ENCODE measurements at places on chromosomes 3 and 15.

DNA sequence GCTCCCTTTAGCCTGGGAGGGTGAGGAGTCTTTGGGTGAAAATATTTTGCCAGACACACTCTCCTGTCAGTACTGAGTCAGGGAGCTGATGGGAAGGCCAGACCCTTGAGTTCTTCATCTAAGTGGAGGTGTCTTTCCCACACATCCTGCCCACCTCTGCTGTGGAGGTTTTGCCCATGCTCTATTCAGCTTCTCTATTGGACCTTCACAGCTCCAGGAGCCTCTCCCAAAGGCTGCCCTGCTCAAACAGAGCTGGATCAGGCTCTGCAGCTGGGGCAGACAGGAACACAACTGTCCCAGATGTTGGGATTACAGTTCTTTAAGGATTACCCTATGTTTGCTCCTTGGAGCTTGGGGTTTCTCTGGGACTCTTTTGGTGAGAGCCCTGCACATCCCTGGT, 77.9 kb downstream of the SPSB4 start:
- DNase-seq = no peak

DNA sequence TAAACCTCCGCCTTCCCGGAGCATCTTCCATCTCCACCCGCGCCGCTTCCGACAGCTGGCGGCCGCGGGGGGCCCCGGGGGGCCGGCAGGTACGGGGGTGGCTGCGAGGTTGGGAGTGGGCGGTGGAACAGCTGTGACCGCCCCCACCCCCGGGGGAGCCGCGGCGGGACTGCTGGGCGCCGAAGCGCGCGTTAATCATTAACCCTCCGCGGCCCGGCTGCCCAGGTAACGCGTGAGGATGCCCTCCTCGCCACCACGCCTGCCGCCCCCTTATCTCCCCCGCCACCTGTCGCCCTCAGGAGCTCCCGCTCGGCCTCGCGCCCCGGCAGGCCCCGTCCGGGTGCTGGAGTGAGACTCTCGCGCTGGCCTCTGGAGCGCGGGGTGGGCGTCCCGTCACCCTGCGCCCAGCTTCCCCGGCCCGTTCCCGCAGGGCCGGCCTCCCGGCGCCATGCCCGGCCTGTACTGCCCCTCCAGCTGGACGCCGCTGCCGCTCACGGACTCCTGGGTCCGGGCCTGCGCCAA, 757 bp downstream of the VWA5B2 start:
- no peak for DNase-seq

GRCh38 chr15:91407269-91407889, 307.3 kb downstream of the SV2B start:
- no peak for DNase-seq

- DNase-seq = no peak
These were observed 1.3 kb upstream of the PLA1A start for GRCh38 chr3:119596398-119596797.

DNA sequence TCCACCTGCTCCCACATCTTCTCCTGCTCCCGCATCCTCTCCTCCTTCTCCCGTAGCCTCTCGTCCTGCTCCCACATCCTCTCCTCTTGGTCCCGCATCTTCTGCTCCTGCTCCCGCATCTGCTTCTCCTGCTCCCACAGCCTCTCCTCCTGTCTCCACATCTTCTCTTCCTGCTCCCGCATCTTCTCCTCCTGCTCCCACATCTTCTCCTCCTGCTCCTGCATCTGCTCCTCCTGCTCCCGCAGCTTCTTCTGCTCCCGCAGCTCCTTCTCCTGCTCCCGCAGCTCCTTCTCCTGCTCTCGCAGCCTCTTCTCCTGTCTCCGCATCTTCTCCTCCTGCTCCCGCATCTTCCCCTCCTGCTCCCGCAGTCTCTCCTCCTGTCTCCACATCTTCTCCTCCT, 5.8 kb downstream of the GOLGA6L2 start:
- DNase-seq = no peak

- no peak for DNase-seq
These were observed 5.8 kb downstream of the RCCD1 start for GRCh38 chr15:90960298-90961091.

DNA sequence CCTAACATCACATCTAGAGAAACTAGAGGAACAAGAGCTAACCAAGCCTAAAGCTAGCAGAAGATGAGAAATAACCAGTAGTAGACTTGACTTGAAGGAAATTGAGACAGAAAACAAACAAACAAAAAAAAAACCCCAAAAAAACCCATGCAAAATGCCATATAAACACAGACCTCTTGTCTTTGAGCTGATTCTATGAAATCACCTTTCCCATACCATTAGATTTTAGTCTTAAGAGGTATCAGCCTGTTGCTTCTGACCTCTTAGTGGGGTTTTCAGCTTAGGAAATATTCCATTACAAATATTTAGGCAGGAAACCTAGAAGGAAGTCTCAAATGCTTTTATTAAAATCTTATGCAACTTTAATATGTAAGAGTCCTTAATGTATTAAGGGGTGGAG, 23.9 kb upstream of the ST3GAL6 start:
- DNase-seq = no peak

DNA sequence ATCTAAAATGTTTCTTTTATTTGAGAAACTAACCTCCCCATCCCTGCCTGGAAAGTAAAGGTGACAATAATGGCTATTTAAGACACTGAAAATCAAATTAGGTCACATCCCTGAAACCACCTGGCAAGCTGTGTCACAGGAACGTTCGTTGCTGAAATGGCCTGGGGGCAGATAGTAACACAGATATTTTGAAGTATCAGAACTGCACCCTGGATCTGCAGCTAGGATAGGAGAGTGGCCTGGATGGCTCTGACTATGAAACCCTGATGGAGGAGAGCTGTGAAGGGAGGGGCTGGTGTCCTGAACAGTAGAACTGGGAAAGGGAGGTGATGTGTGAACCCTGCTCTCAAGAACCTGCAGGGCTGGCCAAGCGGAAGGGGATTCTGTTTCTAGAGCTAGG, 648.3 kb upstream of the CFAP20DC start:
- DNase-seq = no peak

DNA sequence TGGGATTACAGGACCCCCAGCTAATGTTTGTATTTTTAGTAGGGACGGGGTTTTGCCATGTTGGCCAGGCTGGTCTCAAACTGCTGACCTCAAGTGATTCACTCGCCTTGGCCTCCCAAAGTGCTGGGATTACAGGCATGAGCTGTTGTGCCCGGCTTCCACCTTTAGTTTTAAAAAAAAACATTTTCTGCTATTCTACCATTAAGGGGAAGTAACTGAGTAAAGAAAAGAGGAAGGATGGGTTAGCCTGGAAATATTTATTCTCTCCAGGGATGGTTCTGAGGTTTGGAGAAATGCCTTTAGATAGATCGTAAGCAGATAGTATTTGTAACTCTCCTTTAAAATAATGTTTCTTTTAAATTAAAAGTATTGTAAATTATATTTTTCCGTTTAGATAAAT, 3.1 kb downstream of the AP4E1 start:
- no peak for DNase-seq

GRCh38 chr3:10507331-10507730, 1.9 kb upstream of the ATP2B2 start:
- no peak for DNase-seq

DNA sequence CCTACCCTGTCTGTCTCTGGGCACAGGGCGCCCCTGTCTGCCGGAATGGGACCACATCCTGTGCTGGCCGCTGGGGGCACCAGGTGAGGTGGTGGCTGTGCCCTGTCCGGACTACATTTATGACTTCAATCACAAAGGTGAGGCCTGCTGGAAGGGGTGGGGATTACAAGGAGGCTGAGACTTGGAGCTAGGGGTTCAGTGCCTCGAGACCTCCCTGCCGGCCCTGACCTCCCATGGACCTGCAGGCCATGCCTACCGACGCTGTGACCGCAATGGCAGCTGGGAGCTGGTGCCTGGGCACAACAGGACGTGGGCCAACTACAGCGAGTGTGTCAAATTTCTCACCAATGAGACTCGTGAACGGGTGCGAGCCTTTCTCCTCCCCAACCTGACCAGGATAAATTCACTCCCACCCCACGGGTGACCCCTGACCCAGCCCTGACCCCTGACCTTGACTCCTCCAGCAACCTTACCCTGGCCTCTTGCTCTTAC, 20.4 kb downstream of the PTH1R start:
- no peak for DNase-seq

DNA sequence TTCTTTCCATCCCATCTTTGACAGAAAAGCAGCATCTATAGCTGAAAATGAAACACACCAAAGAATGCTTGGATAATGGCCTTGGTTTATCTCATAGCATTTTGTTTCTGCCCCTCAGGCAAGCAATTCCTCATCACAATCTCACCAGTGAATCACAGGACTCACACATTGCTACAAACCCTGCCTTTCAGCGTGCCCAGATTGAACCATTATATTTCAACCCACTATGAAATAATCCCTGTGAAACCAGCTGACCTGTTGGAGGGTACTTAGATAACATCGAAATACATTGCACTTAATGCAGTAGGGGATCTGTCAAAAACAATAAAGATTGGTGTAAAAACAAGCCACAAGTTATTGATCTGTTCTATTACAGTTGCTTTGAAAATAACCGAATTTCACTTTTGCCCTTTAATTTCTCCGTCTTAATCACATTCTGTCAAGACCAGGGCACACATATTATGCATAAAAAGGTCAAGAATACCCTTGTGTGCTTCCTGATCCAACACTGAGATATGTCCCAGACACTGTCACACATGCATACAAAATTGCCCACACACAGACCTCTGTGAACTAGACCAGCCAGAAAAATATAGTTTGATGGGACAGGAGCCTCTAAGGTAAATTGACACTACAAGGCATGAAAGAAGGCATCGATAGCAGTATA, 839.8 kb downstream of the NTRK3 start:
- DNase-seq = no peak

DNA sequence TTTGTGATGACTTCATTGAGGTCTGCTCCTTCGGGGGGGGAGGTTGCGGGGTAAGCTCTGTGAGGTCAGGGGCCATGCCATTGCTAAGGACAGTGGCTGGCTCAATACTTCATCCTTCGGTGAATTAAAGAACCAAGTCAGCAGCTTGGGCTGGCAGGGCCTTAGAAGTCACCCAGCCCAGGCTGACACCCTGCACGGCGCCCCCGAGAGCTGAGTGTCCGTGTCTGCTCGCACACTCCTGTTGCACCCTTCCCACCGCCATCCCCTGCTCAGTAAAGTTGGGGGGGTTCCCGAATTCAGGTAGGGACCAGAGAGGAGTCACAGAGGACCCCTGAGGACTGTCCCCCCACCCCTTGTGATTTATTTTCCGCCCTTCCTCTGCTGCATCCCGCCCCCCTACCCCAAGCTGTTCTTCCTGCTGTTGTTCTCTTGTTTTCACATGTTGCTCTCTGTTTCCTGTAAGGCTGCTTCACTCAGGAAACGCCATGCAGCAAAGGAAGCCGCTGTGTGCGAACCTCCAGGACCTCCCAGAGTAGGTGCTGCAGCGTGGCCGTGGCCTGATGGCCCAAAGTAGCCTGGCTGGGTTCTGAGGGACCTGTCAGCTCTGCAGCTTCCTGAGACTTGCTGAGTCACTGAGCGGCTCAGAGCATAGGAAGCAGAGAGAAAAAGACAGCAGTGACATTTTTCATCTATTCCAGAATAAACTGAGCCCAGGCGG, 14.4 kb downstream of the EFCC1 start:
- DNase-seq = no peak

DNA sequence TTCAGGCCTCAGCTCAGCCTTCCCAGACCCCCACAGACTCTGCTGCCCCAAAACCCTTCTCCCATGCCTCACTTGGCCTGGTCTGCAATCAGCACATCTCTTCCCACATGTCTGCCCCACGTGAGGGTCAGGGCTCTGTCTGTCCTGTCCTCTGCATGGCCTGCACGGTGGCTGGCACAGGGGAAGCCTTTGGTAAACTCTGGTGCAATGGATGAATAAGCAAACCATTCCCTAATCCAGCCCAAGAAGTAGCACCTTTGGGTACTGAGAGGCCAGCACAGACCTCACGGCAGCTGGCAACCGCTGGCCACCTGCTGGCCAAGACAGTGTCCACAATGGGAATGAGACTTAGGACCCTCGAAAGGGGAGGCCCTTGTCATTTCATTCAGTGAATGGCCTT, 27.7 kb downstream of the ABTB1 start:
- no peak for DNase-seq

DNA sequence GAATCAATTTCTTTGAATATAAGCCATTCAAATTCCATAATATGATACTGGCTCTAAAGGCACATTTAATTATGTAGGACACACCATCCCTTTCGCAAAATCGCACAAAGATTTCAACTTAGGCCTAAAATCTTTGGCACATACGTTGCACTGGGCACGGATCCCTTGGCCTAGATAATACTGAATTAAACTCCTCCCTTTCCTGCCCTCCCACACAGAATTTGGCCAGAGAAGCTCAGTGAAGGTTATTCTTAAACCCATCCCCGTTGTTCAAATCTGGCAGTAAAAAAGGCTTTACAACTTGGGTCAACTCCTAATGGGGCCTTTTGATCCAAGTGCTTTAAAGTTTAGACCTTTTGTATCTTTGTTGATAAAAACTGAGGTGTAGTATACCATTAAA, 247.2 kb downstream of the PTPRG start:
- no peak for DNase-seq

DNA sequence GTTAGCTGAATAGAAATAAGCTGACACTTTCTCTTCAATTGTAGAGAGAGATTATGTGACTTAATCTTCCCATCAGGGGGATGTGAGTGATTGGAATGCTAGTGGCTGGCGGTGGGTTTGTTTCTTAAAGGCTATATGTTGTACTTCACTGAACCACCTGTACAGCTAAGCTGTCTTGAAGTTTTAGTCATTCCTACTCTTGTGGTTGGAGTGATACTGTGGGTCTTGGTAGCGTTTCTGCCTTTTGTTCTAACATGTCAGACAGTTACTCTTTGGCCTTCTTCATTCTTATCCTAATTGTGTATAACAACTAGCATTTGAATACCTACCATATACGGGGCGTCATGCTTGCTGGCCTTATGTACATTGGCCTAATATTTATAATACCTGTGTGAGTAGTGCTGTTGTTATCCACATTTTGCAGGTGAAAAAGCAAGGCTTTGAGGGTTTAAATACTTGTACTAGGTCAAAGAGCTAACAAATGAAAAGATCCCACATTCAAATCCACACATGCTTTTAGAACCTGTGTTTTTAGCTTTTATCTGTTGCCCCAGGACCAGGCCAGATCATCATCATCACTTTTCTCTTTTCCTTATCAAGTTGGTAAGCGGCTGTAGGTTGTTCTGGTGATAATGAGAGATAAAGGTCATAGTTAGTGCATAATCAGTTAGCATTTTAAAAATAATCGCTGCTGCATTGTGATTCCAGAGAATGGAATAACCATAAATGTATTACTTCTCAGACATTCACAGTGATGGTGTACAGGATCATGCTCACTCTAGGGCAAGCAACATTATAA, 50.2 kb downstream of the AKAP13 start:
- no peak for DNase-seq

GRCh38 chr3:17052363-17052762, 167.6 kb downstream of the PLCL2 start:
- DNase-seq = no peak

DNA sequence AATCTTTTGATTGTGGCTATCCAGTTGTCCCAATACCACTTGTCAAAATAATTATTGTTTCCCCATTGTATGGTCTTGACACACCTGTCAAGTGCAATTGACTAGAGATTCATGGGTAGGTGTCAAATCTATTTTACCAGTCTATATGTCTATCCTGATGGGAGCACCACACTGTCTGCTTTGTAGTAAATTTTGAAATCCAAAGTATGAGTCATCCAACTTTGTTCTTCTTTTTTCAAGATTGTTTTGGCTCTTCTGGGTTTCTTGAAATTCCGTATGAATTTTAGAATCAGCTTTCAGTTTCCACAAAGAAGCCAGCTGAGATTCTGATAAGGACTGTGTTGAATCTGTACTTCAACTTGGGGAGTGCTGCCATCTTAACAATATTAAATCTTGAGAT, 71.9 kb downstream of the CSNK1G1 start:
- DNase-seq = no peak
